ENCODE measurements at places on chromosomes 5 and 9.

GRCh38 chr9:134130503-134131375, 5.1 kb upstream of the WDR5 start:
- DNase-seq, result no peak

- no peak for DNase-seq
Measured at GRCh38 chr5:107456281-107456715, 214.4 kb downstream of the EFNA5 start.

GRCh38 chr9:130368631-130369103, 76.1 kb upstream of the ASS1 start:
- DNase-seq, result no peak

DNA sequence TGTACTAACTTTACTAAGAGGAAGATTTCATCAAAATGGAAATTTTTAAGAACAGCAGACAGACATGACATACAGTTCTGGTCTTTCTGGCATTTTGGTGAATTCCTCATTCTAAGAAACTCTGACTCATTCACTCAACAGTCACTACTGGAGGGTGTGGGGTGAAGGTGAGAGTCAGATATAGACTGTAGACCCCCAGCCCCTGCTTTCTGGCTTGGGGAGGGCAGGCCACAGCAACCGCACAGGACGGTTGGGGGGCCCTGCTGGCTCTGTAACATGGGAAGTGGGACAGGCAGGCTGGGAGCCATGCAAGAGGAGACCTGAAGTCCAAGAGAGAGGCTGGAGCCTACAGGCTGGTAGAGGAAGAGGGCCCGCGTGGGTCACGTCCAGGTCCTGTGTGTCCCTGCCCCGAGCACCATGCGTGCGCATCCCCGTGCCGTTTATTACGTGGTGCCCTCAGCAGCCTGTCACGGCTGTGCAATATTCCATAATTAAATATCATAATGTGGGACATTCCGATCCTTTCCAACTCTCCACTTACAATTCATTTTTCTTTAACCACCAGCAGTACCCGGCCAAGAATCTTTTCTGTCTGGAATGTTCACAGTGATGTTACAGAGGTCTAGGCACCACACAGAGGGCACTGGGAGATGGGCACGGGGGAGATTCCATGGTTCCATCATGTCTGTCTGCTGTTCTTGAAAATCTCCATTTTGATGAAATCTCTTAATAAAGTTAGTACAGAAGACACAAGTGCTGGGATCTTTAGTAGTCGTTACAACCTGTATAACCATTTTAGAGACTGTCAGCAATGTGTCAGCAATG, 75.5 kb downstream of the SEMA4D start:
- peak; percentile 93 for DNase-seq

GRCh38 chr9:68974901-68975300, 39.0 kb downstream of the PRKACG start:
- no peak for DNase-seq

DNA sequence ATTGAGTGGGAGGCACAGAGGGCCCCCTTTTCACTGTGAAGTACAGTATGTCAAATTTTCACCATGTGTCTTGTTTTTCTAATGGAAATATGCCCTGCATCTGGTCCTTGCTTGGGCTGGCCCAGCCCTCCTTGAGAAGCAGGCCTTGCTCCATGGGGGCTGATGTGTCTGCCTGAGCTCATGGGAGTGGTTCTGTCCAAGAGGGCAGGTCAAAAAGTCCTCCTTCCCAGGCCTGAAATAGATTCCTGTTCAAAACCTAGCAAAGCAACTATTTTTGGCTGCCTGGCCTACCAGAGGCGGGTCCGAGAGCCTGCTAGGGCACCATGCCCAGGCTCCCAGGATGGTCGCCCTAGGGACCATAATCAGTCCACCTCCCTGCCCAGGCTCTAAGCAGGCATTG, 40.5 kb upstream of the NEURL1B start:
- no peak for DNase-seq

DNA sequence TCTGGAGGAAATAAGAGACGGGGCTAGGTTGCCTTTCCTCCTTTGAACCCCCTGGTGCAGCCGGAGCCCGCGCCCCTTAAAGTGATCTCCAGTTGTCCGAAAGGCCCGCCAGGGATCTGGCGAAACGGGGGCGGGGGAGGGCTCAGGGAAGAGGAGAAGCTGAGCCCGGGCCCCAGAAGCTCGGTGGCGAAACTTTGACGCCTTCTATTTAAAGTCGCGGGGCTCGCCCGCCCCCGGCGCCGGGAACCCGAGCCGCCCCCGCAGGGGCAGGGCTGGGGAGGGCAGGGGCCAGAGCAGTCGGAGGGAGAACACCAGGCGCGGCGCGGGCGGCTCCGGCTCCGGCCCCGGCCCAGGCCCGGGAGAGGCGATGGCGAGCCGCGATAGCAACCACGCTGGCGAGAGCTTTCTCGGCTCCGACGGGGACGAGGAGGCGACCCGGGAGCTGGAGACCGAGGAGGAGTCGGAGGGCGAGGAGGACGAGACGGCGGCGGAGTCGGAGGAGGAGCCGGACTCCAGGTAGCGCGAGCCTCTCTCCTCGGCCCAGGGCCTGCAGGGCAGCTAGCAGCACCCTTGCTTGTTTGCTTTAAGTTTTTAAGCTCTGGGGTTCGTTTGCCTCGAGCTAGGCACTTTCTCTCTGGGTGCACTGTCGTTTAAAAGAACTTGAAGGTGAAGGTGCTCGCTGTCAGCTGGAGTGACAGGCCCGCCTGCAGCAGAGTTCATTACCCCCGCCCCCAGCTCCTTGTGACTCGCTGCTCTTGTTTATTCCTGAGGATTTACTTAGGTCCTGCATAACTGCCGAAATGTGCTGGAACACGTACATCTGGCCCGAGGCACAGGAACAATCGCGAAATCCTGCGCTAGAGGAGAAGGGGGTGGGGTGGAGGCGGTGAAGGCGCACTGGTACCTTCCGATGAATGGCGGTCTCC, at the start of gene CMYA5:
Gene CMYA5 (plus strand): TSS at position 296 of the 926 bp plus-strand sequence. CDS start 72 bp downstream, at position 368.
- DNase-seq, result no peak

- DNase-seq, result no peak
Measured at GRCh38 chr9:117368684-117369230, 46.1 kb downstream of the ASTN2 start.

- no peak for DNase-seq
Measured at GRCh38 chr5:133247151-133247709, 195.4 kb downstream of the HSPA4 start.
